Right forelimb (tissue), 1 donor: ENCODE measurements at places on chromosomes 6 and 20.

GRCh38 chr6:9405825-9406224 lies 970.5 kb upstream of the SLC35B3 start:
- DNase-seq, result no peak

DNA sequence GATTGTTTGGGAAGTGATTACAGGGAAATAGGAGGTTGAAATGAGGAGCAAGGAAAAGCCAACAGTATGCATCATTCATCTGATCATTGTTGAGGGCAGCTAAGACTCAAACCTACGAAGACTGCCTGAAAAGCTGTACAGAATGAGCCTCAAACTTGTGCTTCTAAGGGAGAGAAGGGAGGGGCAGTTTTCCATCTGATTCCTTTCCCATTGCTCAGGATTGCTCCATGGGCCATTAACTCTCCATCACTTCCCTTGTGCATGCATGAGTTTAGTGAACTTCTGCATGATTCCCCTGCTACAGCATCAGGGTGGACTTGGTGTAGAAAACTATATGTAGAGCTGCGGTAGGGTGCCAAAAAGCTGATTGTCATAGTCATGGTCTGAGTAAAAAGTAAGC lies 742.7 kb upstream of the SLC35B3 start:
- no peak for DNase-seq

DNA sequence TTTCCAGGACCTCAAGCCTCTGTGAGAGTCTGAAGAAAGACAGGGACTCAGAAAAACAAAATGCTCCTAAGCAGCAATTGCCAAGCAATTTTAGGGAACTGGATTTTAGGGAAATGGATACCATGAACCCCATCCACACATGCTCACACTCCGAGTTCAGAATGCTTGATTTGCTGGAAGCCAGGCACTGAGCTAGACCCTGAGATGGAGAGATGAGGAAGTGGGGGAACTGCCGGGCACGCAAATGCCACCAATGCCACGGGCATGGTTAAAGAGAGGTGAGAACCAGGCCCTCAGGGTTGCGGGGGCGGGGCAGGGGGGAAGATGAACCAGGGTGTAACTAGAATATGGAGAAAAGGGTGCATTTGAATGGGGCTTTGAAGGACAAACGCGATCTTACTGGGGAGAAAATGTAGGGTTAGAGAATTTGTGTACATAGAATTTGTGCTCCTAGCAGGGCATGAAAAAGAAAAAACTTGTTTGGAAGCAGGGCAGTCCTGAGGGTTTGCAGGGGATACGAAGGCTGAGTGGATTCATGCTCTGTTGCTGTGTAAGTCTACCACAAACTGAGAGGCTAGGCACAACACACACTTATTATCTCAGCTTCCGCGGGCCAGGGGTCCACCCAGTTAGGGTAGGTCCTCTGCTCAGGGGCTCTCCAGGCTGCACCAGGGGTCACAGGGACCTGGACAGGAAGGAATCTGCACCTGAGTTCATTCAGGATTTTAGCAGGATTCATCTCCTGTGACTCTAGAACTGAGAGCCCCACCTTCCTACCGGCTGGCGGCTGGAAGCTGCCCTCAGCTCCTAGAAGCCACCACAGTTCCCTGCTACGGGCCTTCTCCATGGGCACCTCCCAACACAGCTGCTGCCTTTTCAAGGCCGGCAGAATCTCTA lies 108.0 kb downstream of the SNX5 start:
- DNase-seq, result no peak

GRCh38 chr6:163327921-163328320 lies 86.6 kb upstream of the QKI start:
- DNase-seq, result peak; percentile 41

DNA sequence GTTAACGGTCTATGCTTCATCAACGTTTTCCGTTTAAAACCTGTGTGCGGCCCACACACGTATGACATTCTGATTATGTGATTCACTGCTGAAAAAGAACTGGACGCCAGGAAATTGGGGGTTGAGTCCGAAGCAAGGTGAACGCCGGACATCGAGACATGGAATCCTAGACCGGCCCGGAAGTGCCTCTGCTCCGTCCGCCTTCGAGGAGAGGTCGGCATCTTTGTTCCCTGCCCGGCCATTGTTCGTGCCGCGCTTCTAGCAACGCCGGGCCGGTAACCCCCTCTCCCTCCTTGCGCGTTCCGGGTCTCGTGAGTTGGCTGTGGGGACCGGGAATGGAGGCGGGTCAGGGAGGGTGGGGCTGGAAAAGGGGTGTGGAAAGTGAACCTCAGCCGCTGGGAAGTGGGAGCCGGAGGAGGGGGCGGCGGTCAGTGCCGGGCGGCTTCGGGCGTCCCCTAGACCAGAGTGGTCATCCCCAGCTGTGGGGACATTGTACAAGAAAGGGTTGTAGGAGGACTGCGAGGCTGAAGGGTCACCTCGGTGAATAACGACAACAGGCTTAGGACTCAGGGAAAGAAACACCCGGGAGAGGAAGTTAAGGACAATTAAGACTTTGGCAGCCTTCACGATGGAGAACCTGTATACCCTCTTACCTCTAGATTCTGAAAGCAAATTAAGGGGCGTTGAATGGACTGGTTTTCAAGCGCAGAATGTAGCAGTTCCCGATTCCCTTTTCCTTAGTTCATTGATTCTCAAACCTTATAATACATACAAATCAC lies at the start of gene ZSCAN9:
Gene ZSCAN9, plus strand, starts transcription at position 220 of the 779 bp plus-strand sequence. CDS start 1,810 bp downstream, outside the sequence.
- peak; percentile 90 for DNase-seq

DNA sequence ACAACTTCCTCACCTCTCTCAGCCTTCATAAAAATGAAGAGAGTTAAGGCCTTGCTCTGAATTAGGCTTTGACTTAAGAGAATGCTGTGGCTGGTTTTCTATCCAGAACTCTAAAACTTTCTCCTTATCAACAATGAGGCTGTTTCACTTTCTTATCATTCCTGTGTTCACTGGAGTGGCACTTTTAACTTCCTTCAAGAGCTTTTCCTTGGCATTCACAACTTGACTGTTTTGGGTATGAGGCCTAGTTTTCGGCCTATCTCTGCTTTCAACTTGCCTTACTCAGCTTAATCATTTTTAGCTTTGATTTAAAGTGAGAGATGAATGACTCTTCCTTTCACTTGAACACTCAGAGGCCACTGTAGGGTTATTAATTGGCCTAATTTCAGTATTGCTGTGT lies 4.3 kb upstream of the LOC128125822 start:
- DNase-seq, result no peak

GRCh38 chr20:37989601-37990295 lies 43.5 kb downstream of the TTI1 start:
- no peak for DNase-seq

DNA sequence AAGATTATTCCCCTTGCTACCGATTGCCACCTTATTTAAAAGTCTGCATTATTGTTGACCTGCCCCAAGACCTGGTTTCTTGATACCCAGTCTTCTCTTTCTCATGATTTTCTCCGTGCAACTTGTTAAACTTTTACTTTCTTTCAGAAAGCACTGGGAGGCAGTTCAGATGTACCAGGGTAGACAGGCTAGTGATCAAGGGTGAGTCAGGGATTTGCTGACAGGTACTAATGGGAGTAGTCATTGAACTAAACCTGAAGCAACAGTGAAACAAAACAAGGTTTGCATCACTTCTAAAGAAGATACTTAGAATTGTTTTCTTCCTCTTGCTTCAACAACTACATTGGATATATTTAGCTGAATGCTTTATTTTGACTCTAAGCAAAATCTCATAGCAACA lies 124.4 kb downstream of the KCNQ5 start:
- no peak for DNase-seq

DNA sequence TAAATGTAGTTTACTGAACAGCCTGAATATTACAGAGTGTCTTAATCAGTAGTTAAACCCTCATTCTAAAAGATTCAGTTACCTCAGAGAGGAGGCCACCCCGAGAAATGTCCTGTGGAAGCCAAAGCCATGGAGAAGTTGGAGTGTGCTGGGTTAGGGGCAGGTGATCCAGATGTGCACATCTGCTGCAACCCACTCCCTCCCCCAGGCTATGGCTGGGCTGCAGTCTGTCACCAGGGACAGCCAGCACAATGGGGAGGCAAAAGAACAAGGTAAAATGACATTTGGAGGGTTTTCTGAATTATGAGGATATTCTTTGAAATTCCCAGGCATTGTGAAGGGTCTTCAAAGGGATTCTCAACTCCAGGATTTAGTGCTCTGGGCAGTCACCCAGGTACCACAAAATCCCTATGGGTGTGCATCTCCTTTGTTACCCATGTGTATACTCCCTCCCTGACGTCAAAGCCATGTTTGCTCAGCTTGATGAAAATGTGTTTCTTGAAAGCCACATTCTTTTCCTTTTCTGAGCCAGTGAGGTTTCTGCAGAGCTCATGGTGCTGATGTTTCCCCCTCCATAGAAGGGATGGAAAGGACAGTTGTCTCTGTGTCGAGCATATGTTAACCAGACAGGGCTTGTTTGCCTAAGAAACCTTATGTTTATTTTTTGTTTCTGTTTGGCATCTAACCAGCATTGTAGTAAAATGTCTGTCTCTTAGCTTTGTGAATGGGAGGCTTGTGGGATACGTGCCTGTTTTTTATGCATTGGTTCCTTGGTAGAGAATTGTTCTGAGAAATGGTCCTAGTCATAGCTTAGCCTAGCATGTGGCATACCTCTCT lies 212.3 kb upstream of the TBX18 start:
- peak; percentile 51 for DNase-seq

GRCh38 chr6:132167929-132168892 lies 217.0 kb upstream of the CCN2 start:
- no peak for DNase-seq

GRCh38 chr6:7249946-7250643 lies 62.9 kb downstream of the SSR1 start:
- DNase-seq, result no peak

DNA sequence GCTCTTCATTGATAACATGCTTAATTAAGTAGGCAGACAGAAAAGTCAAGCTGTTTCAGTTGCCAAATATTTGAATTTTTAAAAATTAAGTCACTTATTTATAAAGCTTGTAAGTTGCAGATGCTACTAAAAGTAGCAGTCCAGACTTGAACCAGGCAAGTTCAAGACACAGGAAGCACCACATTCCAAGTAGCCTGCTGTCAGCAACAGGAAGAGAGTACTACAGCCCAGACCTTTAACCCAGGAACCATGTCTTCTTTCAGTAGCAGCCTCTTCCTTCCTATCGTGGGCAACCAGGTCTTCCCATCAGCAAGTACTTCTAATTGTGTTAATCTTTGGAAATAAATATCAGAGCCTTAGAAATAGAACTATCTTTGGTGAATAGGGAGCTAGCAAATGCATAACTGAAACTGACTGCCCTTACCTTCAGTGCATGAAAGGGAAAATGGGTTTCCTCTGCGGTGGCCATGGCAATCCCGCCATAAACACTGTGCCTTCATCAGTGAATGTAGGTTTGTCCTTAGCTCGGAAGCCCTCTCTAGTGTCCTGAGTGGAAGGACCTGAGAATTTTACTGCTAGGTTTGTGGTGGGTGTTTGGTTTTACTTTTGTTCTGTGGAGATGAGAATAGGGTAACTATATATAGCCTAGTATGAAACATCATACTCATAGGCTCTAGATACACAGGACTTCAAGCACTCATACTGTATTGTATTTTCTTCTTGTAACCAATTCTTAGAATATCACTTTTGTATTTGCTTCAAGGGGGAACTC lies 95.6 kb downstream of the SYCP2 start:
- no peak for DNase-seq

GRCh38 chr6:34987506-34987905 lies 98.5 kb downstream of the ANKS1A start:
- no peak for DNase-seq

DNA sequence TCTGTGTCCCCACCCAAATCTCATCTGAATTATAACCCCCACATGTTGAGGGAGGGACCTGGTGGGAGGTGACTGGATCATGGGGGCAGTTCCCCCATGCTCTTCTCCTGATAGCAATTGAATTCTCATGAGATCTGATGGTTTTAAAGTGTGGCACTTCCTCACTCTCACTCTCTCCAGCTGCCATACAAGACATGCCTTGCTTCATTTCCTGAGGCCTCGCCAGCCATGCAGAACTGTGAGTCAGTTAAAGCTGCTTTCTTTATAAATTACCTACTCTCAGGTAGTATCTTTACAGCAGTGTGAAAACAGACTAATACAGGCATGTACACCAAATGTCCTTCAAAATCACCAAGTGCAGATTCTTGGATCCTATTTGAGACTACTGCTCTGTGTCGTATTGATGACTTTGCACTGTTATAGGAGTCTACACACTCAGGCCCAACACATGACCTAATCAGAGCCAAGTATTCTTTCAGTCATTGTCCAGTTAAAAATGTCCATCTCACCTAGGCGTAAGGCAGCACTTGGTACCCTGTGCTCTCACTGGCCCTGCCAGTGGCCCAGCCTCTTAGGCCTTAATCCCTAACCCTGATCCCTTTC lies 52.8 kb upstream of the UST start:
- no peak for DNase-seq

GRCh38 chr20:62787866-62788265 lies 8.4 kb upstream of the MRGBP start:
- no peak for DNase-seq

DNA sequence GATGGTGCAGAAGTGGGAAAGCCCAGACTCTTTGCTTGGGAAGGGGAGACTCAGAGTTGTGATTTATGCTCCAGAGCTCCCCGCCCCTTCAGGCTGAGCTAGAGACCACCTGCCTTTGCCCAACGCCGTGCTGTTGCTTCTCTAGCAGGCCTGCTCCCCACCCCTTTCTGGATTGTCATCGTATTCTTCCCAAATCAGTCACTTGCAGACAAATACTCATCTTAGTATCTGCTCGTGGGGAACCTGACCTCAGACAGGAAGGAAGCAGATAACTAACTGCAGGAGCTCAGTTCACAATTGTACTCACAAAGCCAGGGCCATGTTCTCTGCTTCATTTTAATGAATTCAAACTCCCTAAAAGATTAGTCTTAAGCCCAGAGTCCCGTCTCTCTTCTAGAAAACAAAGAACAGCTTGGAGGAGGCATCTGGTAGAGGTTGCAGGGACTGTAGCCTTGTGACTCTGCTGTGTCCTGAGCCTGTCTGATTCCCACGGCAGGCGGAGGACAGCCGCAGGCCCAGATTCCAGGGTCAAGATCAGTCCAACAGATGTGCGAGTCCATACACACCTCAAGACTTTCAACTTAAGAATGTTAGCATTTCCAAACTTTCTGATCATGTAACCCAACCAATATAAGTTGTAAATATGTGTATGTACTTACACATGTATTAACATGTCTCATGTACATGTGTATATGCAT lies 57.2 kb upstream of the GGTLC1 start:
- no peak for DNase-seq

GRCh38 chr6:107632381-107633136 lies 142.6 kb downstream of the SOBP start:
- DNase-seq, result no peak

GRCh38 chr20:415820-416322 lies 7.8 kb downstream of the RBCK1 start:
- no peak for DNase-seq

DNA sequence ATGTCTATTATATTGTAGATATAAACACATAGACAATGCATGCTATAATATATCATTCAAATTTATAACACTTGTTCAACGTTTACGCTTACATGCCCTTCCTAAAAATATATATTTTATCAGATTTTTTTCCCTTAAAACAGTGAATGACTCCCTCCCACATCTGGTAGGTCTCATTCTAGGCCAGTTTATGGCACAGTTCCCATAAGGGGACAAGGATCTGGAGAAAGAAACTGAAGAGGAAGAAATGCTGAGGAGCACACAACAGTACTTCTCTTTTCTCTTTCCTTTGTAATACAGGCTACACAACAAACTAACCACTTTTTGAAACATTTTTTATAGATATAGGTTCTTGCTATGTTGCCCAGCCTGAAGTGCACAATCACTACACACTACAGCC lies 48.6 kb upstream of the RCAN2 start:
- DNase-seq, result no peak

GRCh38 chr20:79565-79964 lies 7.9 kb upstream of the DEFB125 start:
- DNase-seq, result no peak
